ENCODE measurements at places on chromosomes 5 and 9.

DNA sequence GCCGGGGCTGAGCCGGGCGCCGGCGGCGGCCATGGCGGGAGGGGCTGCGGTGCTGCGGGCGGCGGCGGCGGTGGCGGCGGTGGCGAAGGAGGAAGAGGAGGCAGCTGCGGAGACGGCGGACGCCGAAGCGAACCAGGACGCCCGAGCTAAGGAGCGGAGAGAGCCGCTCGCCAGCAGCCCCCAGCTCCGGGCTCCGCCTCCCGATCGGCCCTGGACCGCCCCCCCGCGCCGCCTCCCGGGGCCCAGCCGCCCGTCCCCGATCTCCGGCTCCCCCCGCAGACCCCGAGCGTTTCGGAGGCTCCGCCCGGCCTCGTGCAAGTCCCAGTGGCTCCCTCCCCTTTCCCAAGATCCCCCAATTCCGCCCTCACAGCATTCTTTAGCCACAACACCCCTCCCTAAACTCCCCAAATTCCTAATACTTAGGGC lies at the start of gene ASTN2:
ASTN2 (minus strand) TSS at position 152 of the 426 bp plus-strand sequence; CDS start at position 33, 119 bp downstream.
- DNase-seq, result no peak

- peak; percentile 62 for DNase-seq
Measured at GRCh38 chr5:122493091-122494021, 181.3 kb downstream of the SNCAIP start.

GRCh38 chr9:37732086-37732741 lies 21.4 kb upstream of the TRMT10B start:
- DNase-seq, result no peak

GRCh38 chr5:16392718-16393117 lies 72.9 kb downstream of the ZNF622 start:
- DNase-seq, result no peak

GRCh38 chr5:131812371-131813160 lies 15.7 kb upstream of the FNIP1 start:
- DNase-seq, result no peak

- no peak for DNase-seq
Measured at GRCh38 chr5:15002791-15003190, 131.2 kb upstream of the ANKH start.

GRCh38 chr9:96383165-96383942 lies at the start of gene SLC35D2:
TSS of gene SLC35D2 (minus strand) at chr9:96383711. CDS start at chr9:96383634, 77 bp downstream.
- no peak for DNase-seq

- DNase-seq, result no peak
Measured at GRCh38 chr9:71767776-71768321, 464 bp downstream of the CEMIP2 start.

DNA sequence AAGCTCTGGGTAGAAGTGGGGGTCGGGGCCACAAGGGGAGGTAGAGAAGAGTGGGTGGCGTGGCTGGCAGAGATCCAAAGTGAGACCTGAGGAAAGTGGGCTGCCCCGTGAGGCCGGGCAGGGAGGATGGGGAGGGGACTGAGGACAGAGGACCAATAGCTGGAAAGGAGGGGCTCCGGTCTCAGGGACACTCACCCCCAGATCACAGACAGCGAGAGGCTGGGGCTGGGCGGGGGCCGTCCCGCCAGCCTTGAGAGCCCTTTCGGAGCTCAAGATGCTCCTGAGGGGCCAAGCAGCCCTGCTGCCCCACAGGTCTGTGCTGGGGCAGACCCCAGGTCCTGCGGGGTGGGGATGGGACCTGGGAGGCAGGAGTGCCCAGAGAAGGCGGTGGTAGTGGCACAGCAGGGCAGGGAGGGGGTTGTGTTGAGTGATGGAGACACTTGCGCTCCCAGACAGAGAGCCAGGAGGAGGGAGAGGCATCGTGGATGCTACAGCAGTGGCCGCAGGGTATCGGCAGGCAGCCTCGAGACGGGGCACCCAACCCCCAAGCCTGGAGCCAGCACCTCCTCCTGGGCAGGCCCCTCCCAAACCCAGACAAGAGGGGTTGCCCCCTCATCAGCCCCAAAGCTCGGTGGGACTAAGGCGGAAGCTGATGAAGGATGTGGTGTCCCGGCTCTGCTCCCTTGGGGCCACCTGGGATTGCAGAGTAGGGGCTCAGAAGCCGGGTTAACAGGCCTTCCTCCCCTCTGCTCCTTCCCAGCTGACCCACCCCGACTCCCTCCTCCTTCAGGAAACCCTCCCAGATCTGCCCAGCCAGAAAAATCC lies 3.4 kb downstream of the SARDH start:
- DNase-seq, result no peak

GRCh38 chr5:74201334-74202081 lies 439.0 kb downstream of the ENC1 start:
- DNase-seq, result peak; percentile 26

DNA sequence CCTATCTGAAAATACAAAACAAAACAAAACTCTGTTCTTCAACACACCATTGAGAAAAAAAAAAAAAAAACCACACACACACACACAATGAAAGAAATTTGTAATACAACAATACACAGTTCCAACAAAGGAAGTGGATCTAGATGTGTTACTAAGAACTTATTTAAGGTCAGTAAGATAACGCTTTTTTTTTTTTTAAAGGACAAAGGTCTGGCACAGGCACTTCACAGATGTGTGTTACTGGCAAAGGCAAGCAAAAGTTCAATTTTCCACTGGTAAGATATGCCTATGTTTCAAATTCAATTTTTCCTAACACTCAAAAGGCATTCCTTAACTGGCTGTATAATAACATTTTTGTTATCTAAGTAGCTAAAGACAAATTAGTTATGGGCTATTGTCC lies 3.6 kb downstream of the RFK start:
- no peak for DNase-seq

- DNase-seq, result no peak
Measured at GRCh38 chr9:76573408-76573807, 114.4 kb downstream of the GCNT1 start.
